Psoas muscle (tissue), 8 donors: ENCODE measurements at places on chromosomes 11 and 22. TPM values are rescaled to one million over a fixed set of nuclear protein-coding genes. Genes with fewer than 3 reads are reported as not detected.

The OR4S1 gene
- total RNA-seq, result not detected

DNA sequence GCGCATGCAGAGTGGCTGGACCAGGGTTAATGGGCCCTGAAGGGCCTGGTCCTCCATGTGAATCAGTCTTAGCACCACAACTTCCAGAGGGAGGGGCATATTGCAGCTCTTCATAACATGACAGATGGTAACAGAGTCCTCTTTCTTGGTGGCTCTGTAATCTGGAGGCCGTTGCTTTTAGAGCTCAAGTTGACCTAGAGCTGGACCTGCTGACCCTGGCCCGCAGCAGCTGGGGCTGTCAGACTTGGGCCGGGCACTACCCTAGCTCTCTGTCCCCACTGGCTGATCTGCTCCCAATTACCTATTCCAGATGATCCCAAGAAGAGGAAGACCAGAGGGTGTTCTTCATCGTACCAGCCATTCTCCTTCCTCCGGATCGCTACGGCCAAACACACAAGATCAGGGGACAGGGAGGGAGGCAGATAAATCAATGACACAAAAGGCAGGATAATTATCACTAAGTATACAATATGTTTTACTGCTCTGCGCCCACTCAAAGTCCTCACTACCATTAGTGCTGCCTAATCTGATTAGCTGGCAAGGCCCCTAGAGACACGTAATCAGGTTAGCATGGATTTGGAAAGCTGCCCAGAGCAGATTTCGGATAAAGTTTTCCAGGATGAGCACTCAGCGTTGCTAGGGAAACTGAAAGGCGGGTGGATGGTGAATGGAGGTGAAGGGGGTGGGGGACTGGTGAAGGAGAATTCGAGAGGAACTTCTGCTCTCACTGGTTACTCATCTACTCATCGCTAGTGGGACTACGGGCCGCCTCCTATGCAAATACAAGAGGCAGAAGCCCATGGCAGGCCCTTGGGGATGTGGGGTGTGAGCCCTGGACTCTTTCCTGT lies 64.5 kb upstream of the PHOX2A start:
- no peak for DNase-seq

The LRRC56 gene
- 0.84 TPM for total RNA-seq

The DEPDC7 gene
- total RNA-seq, result 3.2 TPM

GRCh38 chr11:126182787-126183445 lies 28.5 kb downstream of the RPUSD4 start:
- DNase-seq, result no peak

DNA sequence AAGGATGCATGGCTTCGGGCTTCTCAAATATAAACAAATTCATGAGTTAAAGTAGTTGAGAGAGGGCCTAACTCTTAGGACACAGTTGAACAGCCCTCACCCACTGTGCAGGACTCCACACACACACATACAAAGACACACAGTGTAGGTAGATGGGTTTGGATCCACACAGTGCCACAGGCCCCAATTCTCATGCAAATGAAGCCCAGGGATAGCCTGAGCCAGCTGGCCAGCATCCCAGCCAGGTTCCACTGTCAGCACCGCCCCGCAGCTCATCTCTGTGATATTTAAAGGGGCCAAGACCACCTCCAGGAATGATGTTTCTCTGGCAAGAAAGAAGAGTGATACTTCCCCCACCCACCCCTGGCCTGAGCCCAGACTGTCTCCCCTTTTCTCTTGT lies 11.7 kb downstream of the SLC35C1 start:
- DNase-seq, result no peak

The MCAM gene
- 49.3 TPM for total RNA-seq

- no peak for DNase-seq
Observed at GRCh38 chr22:32328306-32329201, 29.1 kb upstream of the RFPL3 start.

The NEFH gene
- total RNA-seq, result 0.54 TPM

DNA sequence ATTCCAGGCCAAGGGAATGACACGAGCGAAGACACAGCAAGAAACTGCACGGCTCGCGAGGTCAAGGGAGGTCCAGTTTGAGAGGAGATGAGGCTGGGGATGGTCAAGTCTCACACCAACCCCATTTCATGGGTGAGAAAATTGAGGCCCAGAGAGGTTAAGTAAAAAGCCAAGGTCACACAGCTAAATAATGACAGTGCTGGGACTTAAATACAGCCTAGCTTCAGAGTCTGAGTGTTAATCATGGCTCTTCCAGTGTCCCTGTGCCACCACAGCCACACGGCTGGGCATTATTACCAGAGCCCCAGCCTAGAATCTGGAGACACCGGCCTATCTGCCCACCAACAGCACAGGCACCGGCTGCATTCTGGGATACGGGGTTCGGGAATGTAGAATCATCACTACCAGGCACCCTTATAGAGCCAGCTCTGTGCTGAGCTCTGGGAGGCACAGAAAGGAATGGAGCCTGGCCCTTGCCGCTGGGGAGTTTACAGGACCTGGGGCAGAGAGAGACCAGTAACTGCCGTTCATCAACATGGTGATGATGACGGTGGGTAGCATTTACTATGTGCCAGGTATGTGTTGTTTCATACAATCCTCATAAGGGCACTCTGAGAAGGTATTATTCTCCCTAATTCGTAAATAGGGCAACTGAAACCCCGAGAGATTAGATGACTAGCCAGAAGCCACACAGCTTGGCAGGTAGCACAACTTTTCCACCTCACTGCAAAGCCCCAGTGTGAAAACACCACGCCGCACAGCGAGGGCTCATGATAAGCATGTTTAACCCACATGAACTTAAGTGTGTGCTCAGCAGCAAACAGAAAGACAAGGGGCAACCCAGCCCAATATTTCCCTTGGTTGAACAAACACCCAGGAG lies 51.8 kb downstream of the CD6 start:
- DNase-seq, result no peak

GRCh38 chr11:20368438-20368837 lies 4.9 kb downstream of the HTATIP2 start:
- DNase-seq, result no peak

GRCh38 chr22:22035203-22035602 lies 52.6 kb upstream of the TOP3B start:
- no peak for DNase-seq

The CNGA4 gene
- not detected for total RNA-seq

GRCh38 chr11:17208257-17208999 lies 642 bp upstream of the PIK3C2A start:
- DNase-seq, result no peak
